ENCODE measurements at places on chromosomes 11 and 22.

DNA sequence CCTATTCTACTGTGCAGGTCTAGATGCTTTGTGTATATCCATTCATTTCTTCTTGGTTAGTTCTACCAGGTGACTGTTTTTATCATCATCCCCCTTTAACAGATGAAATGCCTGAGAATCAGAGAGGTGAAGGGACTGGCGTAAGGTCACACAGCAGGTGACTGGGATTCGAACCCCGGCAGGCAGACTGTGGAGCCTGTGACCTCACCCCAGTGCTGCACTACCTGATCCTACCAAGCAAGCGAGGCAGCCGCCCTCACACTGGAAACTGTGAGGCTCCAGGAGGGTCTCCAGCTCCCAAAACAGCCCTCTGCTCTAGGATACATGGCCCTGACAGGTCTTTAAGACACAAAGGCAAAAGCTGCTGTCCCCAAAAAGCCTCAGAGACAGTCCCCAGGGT lies 91.7 kb downstream of the CHST1 start:
- DNase-seq: no peak

- no peak for DNase-seq
Measured at GRCh38 chr22:17007257-17007656, 765 bp downstream of the GAB4 start.

DNA sequence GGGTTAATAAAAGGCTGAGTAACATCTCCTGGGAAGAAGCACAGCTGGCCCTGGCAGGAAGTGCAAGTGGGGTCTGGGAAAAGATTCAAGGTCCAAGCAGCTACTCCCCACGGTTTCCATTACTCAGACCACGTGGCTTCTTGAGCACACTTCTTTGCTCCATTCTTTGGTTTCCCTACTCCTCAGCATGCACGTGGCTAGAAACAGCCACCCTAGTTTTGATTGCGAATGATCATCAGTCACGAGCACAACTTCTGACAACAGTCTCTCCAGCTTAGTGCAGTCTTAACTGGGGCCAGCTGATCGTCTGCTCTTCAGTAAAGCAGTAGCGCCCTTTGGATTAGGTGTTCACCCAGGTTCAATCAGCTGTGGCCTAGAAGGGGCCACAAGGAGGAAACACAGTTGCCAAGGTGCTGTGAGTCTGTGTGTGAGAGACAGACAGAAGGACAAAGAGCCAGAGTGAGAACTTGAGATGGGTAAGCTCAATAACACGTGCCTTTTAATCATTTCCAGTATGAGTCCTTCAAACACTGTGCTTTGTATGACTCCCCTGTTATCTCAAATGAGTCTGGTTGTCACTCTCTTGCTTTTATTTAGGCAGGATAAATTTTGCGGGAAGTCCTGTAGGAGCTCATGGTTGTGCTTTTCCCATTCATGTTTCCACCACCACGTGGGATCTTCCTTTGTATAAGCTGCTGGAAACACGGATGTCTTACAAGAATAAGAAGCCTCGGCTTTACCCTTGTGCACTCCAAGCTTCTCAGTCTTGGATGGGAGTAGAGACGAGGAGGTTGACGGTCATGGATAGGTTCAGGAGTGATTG lies 901 bp upstream of the PARVA start:
- no peak for DNase-seq

DNA sequence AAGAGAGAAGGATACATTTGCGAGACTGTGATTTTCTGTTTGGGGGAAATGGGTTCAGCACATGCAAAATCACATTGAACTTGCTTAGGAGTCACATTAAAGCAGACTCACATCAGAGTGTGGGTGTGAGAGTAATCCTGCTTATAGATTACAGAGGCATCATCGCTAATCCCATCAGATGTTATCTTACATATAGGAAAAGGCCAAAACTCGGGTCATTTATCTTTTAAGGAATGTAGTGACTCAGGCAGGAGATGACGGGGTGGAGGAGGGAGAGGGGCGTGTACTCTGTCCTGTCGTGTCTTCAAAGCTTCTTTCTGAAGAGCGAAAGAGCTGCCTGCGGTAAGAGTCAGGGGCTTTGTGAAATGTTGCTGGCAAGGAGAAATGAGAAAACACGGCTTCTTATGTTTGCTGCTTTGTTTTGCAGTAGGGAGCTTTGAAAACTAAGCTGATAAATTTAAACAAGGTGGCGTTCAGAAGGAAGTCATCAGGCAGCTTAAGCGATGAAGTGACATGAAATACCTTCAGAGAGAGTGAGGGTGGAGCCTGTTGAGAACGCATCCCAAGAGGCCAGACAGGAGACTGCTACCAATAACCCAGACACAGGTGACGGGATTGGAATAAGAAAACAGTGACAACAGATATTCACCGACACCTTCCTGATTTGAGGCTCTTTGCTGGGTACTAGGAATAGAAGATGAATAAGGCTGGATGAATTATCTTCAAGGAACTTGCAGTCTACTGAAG lies 2.2 kb upstream of the C11orf16 start:
- DNase-seq: no peak

- DNase-seq: no peak
Measured at GRCh38 chr11:122267602-122268001, 151.6 kb upstream of the BLID start.

All from CD4-positive, alpha-beta T cell treated with Interleukin-15 for 4 hours (primary cell).